ENCODE measurements at places on chromosomes 2 and 18.

GRCh38 chr18:57353940-57354461 lies 1.6 kb downstream of the ST8SIA3 start:
- DNase-seq = peak; percentile 81
- no peak overlapping the region for H3K4me3 ChIP-seq
- no peaks in the 10 kb centered on the region for H3K36me3 ChIP-seq
- H3K27me3 ChIP-seq = no peaks in the 10 kb centered on the region
- H3K4me1 ChIP-seq = no peaks in the 10 kb centered on the region
- H3K27ac ChIP-seq = no peak overlapping the region

- no peak overlapping the region for H3K27ac ChIP-seq
- H3K36me3 ChIP-seq = no peaks in the 10 kb centered on the region
- H3K4me1 ChIP-seq = peaks cover 1% of the 10 kb centered on the region
- no peak overlapping the region for H3K4me3 ChIP-seq
These were observed 122.1 kb downstream of the PKP4 start for GRCh38 chr2:158578703-158579330.

GRCh38 chr18:37624318-37624717 lies 58.7 kb upstream of the CELF4 start:
- no peak for DNase-seq
- no peak overlapping the region for H3K27ac ChIP-seq
- peaks cover 1% of the 10 kb centered on the region for H3K27me3 ChIP-seq
- H3K4me3 ChIP-seq = no peak overlapping the region
- no peaks in the 10 kb centered on the region for H3K36me3 ChIP-seq

- no peak overlapping the region for H3K4me3 ChIP-seq
- H3K27me3 ChIP-seq = no peaks in the 10 kb centered on the region
- H3K4me1 ChIP-seq = no peaks in the 10 kb centered on the region
- no peak overlapping the region for H3K27ac ChIP-seq
These were observed 132.7 kb downstream of the PTGR3 start for GRCh38 chr18:75076286-75076685.

GRCh38 chr18:421247-422155 lies 79.0 kb downstream of the COLEC12 start:
- no peak overlapping the region for H3K27ac ChIP-seq
- no peaks in the 10 kb centered on the region for H3K36me3 ChIP-seq
- no peak for DNase-seq
- no peaks in the 10 kb centered on the region for H3K27me3 ChIP-seq

- no peak overlapping the region for H3K4me3 ChIP-seq
- peaks cover 5% of the 10 kb centered on the region for H3K36me3 ChIP-seq
- no peaks in the 10 kb centered on the region for H3K4me1 ChIP-seq
- DNase-seq = no peak
- no peaks in the 10 kb centered on the region for H3K27me3 ChIP-seq
- H3K27ac ChIP-seq = no peak overlapping the region
These were observed 27.3 kb downstream of the CYB5A start for GRCh38 chr18:74264303-74265020.

DNA sequence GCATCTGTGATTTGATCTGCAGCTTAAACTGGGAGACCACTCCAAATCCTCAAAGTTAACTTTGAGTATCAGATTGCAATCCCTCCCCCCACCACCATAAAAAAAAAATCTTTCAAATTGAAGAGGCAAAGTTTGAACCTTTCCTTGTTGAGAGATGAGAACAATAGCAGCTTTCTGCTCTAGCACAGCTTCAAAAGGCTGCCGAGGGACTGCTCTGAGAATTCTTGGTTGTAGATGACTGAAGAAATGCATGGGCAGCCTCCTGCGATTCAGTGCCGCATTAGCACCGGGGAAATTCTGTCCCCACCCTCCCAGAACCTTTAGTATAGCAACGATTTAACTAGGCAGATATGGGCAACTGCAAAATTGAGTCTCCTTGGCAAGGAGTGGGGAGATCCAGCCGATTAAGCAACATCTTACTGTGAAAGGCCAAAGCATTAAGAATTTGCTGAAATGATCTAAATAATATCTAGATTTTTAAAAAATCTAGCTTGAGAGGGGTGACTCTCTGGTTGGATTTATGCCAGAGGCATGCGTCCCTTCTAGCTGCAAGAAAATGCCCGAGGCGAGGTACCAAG lies 3.9 kb upstream of the SP5 start:
- no peak overlapping the region for H3K27ac ChIP-seq
- no peaks in the 10 kb centered on the region for H3K27me3 ChIP-seq
- H3K4me3 ChIP-seq = no peak overlapping the region

- H3K36me3 ChIP-seq = no peaks in the 10 kb centered on the region
- H3K27me3 ChIP-seq = no peaks in the 10 kb centered on the region
- peaks cover 5% of the 10 kb centered on the region for H3K4me1 ChIP-seq
- H3K27ac ChIP-seq = no peak overlapping the region
- no peak for DNase-seq
These were observed 26.4 kb upstream of the NRP2 start for GRCh38 chr2:205655779-205656456.

DNA sequence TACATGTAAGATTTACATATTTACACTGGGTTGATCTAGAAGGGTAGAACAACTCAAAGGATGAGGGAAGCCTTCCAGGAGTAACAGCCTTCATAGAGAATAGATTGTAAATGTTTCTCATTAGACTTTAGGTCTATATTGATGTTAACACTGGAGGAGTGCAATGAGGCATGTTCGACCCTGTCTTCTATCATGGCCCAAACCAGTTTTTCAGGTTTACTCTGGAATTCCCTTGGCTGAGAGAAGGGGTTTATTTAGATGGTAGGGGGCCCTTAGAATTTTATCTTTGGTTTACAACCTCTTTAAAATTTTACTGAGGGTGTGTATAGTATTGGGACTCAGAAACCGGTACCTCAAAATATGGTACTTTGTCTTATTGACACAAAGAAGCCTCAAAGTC lies 634.9 kb upstream of the PIK3C3 start:
- no peak overlapping the region for H3K27ac ChIP-seq
- H3K4me1 ChIP-seq = no peaks in the 10 kb centered on the region
- no peaks in the 10 kb centered on the region for H3K36me3 ChIP-seq
- DNase-seq = no peak
- no peaks in the 10 kb centered on the region for H3K27me3 ChIP-seq

- H3K4me3 ChIP-seq = no peak overlapping the region
- DNase-seq = no peak
- no peak overlapping the region for H3K27ac ChIP-seq
- no peaks in the 10 kb centered on the region for H3K4me1 ChIP-seq
These were observed 84.1 kb downstream of the ALPK2 start for GRCh38 chr18:58544616-58545337.

- H3K27me3 ChIP-seq = no peaks in the 10 kb centered on the region
- H3K27ac ChIP-seq = no peak overlapping the region
- DNase-seq = no peak
- H3K36me3 ChIP-seq = no peaks in the 10 kb centered on the region
These were observed 565.2 kb upstream of the PKDCC start for GRCh38 chr2:41482659-41483058.

DNA sequence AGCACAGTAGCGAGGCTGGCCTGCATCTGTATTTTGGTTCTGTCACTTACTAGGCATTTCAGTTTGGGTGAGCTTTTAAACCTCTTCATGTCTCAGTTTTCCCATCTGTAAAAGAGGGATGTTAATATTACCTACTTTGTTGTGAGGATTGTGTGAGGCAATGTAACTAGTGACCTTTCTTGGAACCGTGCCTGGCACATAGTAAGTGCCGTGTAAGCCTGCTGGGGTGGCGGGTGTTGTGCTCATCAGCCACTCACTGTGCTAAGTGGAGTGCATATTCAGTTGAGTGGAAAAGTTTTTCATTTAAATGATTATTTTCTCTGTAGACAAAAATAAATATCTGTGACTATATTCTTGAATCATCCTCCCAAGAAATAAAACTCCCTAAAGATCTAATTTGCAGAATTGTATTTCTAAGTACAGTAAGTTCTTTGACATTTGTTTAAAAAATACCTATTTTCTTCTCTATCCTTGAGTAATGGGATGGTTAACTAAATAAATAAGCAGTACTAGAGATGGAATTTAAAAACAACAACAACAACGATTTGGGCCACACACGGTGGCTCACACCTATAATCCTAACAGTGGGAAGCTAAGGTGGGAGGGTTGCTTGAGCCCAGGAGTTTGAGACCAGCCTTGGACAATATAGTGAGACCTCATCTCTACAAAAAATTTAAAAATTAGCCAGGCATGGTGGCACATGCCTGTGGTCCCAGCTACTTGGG lies 56.7 kb downstream of the MALT1 start:
- H3K4me3 ChIP-seq = no peak overlapping the region
- no peaks in the 10 kb centered on the region for H3K27me3 ChIP-seq
- H3K27ac ChIP-seq = no peak overlapping the region

DNA sequence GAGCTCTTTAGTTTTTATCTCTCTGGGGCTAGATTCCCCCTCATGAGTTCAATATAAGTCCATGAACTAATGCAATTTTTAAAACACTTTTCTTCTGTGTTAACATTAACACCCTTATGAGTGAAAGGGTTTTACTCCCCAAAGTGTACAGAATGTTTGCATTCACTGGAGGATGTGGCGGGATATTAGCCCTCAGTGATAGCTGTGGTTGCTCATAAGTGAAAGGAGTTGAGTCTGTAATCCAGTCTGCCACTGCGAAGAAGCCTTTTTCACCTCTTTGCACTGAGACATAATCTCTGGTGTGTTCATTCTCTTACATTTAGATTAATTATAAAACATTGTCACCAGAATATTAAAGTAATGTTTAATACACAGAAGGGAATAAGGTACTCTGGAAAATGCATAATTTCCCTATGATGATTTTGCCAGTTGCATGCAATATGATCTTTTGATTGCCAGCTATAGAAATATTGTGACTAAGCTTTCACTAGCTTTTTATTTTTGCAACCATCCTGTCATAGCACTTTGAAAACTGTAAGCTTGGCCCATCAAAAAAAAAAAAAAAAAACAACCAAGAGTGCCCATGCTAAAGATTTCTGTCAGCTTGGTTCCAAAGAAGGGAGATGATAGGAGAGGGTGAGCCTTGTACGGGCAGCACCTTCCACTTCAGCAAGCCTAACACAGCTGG lies 113.2 kb downstream of the BCL11A start:
- no peak overlapping the region for H3K4me3 ChIP-seq
- no peaks in the 10 kb centered on the region for H3K36me3 ChIP-seq
- H3K27me3 ChIP-seq = no peaks in the 10 kb centered on the region
- no peaks in the 10 kb centered on the region for H3K4me1 ChIP-seq
- H3K27ac ChIP-seq = no peak overlapping the region
- no peak for DNase-seq

DNA sequence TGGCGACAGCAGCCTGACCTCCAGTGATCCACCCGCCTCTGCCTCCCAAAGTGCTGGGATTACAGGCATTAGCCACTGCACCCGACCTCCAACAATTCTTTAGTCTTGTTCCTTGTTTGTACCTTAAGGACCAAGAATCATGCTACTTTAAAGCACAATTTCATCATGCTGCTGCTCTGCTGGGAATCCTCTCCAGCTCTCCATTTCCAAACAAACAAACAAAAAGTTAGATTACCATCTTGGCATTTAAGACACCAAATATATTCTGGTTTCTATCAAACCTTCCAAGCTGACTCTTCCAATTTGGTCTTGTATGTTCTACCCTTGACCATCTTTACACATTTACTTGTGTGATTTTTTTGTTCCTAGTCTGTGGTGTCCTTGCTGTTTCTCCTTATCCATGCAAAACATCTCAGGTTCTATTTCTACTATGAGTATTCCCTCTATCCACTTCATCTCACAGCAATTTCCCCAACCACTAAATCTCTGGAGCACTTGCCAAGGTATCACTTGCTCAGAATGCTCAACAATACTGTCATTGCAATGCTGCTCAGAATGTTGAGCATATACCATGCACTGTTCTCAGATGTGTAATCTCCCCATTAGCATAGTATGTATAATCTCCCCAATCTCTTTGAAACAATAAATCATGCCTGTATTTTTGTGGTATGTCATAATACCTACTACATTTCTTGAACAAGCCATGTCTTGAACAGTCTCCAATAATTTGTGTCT lies 73.2 kb upstream of the GALNT5 start:
- H3K4me3 ChIP-seq = no peak overlapping the region
- H3K27ac ChIP-seq = no peak overlapping the region
- DNase-seq = no peak
- H3K36me3 ChIP-seq = no peaks in the 10 kb centered on the region
- no peaks in the 10 kb centered on the region for H3K27me3 ChIP-seq
- H3K4me1 ChIP-seq = peaks cover 2% of the 10 kb centered on the region

DNA sequence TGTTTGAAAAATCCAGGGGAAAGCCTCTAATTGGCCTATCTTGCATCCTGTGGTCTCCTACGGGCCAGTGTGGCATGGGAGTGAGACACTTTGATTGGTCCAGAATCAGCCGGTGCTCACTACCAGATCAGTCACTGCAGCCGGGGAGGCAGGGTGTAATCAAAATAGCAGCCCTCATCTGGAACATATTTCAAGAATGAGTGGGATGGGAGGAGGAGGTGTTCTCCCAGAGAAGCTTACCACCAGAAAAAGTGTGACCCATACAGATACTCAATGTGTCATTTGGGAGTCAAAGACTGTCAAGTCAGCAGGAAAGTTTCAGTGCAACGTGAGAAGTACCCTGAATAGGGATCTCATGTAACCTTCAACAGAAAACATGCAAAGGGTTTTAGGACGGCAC lies 393.9 kb upstream of the SLC14A2 start:
- DNase-seq = no peak
- no peaks in the 10 kb centered on the region for H3K27me3 ChIP-seq
- no peaks in the 10 kb centered on the region for H3K36me3 ChIP-seq
- H3K4me1 ChIP-seq = no peaks in the 10 kb centered on the region
- H3K27ac ChIP-seq = no peak overlapping the region

DNA sequence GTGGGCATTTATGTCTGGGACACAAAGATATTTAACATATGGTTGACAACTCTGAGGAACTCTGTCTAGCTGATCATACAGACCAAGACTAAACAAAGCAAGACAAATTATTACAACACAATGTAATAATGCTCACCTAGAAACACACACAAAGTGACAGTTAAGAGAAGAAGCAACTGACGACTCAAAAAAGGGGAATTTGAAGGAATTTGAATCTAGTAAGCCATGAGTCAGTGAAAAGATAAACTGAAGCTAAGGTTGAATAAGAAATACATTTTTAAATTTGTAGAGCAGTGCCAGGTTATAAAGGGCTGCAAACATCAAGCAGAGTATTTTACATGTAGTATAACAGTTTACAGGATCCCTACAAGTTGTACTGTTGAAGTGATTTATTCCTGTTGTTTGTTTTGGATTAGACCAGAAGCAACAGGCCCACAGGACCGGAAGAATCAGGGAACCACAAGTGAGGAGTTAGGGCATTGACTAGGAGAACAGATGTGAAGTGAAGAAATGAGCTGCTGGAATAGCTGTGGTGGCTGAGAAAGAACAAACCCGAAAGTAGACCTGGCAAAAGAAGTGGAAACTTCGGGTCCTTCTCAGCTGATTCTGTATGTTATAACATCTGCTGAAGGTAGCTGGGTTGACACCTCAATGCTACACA lies 35.6 kb downstream of the IFIH1 start:
- no peak overlapping the region for H3K27ac ChIP-seq
- no peak for DNase-seq
- no peak overlapping the region for H3K4me3 ChIP-seq
- H3K36me3 ChIP-seq = no peaks in the 10 kb centered on the region

GRCh38 chr2:65666156-65666725 lies 233.8 kb upstream of the SPRED2 start:
- H3K36me3 ChIP-seq = no peaks in the 10 kb centered on the region
- H3K4me3 ChIP-seq = no peak overlapping the region
- no peak for DNase-seq
- H3K27me3 ChIP-seq = no peaks in the 10 kb centered on the region
- H3K27ac ChIP-seq = no peak overlapping the region
- no peaks in the 10 kb centered on the region for H3K4me1 ChIP-seq

Data from aorta (tissue), 5 donors.